ENCODE measurements at places on chromosomes 2 and 18. TPM values are rescaled to one million over a fixed set of nuclear protein-coding genes. Genes with fewer than 3 reads are reported as not detected.

HMSD gene
- not detected for total RNA-seq

KCNJ13 gene
- not detected for total RNA-seq

ZNF385B gene
- not detected for total RNA-seq

GPR35 gene
- total RNA-seq: 0.82 TPM

VWC2L gene
- total RNA-seq: not detected

GAREM2 gene
- total RNA-seq: 2.8 TPM

ACOXL gene
- not detected for total RNA-seq
